NCI-H1417 treated with DMSO at 0.1 percent for 48 hours (cell line): ENCODE measurements at places on chromosomes 11 and 22.

GRCh38 chr22:28935713-28936112, 52.3 kb downstream of the ZNRF3 start:
- no peak for DNase-seq

DNA sequence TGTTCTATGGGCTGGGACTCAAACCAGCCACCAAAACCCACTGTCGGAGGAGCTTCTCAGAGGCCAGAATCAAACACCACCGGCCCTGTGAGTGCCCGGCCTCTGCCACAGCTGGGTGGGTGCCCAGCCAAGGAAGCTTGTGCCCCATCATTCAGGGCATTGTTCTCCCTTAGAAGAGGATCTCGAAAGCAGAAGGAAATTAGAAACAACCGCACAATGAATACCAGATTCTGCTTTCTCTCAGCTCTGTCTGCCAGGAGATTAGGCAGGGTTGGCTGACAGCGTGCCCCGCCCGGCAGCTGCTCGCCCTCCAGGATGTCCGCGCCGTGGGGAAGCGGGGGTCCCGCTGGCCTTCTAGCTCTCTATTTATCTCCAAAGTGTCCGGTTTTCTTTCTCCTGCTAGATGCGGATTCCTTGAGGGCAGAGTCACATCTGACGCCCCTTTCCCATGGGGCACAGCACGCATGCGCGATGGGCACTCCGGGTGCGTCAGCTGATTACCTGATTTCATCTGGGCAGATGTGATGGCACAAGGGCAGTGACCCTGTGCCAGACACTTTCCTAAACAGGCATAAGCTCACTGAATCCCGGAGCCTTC, 25.5 kb downstream of the SCGB1A1 start:
- DNase-seq = no peak

GRCh38 chr11:109964487-109964886, 128.7 kb upstream of the ZC3H12C start:
- no peak for DNase-seq

DNA sequence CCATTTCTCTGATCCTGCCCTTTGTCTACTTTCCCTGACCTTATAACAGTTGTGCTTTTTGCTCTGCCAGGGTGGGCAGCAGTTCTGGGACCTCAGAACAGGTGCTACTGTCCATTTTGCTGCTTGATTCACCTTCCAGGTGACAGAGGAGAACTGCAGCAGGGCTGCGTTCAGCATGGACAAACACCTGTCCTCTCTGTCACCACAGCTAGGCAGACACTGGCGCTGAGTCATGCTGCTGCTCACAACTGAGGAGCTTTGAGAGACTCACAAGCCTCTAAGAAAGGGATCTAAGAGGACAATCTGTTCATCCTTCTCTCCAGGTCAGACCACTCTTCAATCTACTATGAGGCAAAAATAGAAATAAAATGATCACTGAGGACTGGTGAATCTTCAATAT, 1144.5 kb upstream of the CCDC90B start:
- peak; percentile 42 for DNase-seq

DNA sequence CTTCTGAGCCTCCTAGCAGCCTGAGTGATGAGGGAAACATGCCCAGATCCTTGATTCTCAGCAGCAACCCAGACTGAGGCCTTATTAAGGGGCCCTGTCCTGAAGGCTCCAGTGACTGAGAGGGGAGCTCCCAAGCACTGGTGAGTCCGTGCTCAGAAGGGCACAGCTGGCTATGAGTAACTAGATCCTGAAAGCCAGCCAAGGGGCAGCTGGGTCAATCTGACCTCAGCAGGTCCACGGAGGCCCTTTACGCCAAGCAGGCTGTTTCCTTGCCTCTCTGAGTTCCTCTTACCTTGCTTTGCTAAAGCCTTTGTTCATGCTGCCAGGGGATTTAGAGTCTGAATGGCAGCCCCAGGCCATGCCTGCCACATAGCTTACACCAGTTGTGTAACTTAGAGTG, 19.3 kb upstream of the MIEF1 start:
- DNase-seq = no peak

DNA sequence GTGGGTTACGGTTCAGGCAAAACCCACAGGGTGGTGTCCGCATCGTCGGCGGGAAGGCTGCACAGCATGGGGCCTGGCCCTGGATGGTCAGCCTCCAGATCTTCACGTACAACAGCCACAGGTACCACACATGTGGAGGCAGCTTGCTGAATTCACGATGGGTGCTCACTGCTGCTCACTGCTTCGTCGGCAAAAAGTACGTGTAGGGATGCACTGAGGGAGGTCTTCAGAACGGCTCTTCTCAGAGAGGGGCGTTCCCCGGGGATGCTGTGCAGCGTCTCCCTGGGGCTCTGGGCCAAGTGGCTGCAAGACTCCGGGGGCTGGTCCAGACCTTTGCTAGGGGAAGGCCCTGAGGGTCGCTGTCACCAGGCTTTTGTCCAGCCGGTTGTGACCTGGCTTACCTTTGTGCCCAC, 1.3 kb downstream of the ACR start:
- no peak for DNase-seq

DNA sequence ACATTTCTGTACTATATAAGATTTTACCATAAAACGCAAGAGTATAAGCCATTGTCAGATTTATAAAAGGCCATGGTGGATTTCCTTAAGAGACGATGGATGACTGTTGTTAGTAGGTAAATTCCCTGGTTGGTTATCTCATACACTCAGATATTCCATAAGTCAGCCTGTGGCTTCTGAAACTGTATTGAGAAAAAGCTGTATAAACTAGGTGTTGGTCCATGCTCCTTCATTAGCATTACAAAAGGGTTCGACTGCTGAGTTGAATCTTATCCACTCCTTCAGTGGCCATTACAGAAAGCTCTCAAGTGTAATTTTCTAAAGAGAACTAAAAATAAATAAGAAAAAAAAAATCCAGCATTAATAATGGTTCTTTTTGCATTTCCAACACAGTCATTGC, 5.3 kb downstream of the GRAP2 start:
- DNase-seq = no peak

- no peak for DNase-seq
These were observed 1.9 kb downstream of the RPLP2 start for GRCh38 chr11:811446-812245.

- no peak for DNase-seq
These were observed 38.6 kb upstream of the PANX2 start for GRCh38 chr22:50131894-50132293.

DNA sequence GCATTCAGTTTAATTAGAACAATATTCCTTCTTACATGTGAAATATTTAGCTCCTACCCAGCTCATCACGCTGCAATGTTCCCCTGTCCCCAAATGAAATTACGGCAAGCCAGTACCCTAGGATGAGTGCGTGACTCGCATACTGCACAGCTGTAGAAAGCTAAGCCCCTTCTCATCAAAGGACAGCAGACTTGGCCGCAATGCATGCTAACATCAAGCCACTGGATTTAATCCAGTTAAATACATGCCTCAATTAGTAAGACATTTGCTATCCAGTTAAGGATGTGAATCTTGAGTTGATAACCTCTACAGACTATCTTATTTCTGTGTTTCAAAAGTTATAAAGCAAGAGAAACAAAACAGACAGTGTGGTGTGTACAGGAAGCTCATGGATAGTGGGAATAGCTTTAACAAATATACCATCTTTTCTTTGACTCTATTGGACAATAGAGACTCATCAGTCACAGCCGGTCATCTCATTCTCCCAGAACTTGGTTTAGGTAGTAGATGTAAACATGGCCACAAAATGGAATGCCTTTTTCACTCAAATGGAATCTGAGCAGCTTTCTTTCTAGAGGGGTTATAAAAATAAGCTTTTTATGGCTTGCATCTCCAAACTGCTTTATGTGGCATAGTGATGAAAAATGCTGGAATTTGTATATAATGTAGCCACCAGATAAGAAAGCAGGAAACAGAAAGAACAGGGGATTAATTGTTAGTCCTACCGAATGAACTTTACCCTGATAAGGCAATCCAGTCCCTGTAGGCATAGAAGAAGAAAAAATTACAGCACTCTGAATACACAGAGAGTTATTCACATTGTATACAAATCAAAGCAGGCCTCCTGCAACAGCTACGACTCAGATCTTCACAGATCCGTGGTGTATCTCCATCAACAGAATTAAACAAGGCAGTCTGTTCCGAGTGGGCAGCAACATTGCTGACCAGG, 224.1 kb downstream of the CADM1 start:
- DNase-seq = no peak

DNA sequence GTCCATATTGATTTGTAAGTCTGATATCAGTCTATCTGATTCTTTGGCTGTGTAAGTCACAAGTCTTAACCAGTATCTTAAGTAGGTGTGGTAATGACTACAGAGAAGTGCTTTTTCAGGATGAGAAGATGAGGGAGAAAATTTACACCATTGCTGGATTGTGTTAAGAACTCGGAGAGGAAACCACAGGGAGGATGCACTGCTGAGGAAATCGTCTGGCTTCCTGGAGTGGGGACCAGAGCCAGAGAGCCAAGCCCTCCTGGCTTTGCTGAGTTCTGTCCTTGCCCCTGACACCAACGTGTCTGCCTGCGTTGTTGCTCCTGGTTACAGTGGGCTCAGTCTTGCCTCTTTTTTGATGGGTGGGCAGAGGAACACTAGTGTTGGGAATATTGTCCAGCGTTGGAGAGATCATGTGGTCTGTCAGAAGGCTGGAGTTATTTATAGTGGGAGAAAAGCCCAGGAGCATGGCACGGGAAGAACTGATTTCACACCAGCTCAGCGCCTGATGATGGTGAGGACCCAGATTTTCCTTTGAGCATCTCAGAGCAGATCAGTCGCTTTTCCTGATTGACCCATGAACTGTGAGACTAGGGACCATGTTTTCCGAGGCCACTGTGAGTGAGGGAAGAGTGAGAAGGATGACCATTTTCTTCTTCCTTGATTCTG, 29.6 kb downstream of the MARK2 start:
- no peak for DNase-seq

- DNase-seq = no peak
These were observed 134.3 kb downstream of the NECTIN1 start for GRCh38 chr11:119594639-119595249.

GRCh38 chr11:94583866-94584500, 16.8 kb downstream of the PIWIL4 start:
- no peak for DNase-seq

DNA sequence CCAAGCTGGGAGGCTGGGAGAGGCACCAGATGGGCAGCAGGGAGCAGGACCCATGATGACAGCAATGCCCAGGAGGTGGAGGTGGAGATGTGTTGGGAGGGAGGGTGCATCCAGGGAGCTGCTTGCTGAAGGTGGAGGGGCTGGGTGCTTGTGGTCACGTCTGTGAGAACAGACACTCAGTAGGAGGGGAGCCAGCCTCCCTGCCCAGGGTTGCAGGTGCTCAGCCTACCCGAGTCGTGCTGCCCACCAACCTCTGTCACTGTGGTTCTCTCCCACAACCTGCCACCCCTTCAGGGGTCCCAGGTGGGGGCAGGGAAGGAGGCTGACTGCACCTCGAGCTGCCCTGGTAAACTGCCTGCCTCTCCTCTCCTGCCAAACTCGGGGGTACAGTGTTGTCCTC, 5.5 kb downstream of the PRDX5 start:
- DNase-seq = no peak

GRCh38 chr22:44187652-44188230, 7.0 kb downstream of the PARVG start:
- DNase-seq = no peak

DNA sequence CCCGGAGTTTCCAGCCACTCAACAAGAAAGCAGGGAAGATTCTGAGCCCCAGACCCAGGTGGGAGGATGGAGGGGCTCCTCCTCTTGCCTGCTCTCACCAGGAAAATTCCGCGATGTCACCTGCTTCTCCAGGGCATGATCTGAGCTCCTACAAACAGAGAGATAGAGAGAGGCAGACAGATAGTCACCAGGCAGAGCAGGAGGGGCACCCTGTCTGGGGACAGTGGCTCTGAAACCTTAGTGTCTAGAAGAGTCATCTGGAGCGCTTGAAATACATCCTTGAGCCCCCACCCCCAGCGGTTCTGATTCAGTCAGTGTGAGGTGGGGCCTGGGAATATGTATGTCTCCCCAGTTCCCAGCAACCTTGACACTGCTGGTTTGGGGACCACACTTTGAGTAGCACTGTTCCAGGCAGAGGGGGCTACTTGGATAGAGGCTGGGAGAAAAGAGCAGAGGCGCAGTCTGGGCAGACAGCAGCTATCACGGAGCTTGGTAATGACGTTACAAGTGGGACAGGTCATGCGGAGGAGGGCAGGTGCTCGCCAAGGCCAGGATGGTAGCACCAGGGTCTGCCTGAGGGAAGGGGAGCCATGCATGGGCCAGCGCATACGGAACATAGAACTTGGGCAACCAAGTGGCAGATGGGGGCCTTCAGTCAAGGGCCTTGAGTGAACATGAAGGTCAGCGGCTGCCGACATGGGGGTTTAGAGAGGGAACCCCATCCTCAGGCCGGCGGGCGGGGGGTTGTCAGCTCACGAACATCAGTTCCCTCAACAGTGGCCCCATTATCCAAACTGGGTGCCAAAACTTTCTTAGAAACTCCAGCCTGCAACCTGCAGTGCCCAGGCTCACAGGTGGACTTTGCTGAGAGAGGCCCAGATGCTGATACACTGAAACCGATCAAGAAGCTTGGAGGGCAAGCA, 60.9 kb upstream of the MYEOV start:
- no peak for DNase-seq

DNA sequence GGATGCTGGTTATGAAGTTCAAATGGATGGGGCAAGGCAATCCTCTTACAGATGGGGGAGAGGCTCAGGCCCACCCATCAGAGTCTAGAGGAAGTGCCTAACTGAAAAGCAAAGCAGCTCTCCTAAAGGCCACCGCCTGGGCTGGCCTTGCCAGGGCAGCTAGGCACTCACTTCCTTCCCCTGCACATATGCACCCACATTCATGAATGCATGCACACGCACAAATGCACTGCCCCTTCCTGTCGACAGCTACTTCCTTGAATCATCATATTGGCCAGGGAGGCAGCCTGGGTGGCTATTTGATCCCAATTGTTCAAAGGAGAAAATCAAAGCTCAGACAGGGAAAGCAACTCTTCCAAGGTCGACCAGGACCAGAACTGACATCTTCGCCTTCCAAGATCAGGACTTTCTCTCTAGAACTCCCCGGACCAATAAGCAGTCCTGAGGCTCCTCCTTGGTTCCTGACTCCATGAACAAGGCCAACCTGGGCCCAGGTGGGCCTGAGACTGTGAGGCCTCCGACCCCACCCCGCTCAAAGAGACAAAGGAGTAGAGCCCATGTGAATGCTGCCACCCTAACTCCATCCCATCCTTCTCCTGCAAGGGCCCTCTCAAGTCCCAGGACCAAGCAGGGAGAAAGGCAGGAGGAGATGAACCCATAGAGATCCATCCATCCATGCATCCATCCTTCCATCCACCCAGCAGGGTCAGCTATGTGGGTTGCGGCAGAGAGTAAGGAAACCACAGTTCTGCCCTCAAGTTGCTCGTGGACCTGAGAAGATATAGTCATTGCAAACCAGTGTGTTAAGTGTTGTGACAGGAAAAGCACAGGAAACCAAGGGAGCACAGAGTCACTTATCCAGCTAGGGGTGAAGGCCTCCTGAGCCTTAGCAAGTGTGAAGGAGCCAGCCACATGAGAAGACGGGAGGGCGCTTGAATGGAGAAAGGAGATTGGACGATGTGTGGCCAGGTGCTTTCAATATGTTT, 35.4 kb upstream of the LMO1 start:
- DNase-seq = no peak

- no peak for DNase-seq
These were observed 35.3 kb downstream of the PPM1F start for GRCh38 chr22:21917181-21917958.

- no peak for DNase-seq
These were observed 49.6 kb downstream of the MUC6 start for GRCh38 chr11:986952-987305.
